Activated T-helper 2 cell treated with anti-CD3 and anti-CD28 coated beads, Interferon-gamma antibody, Interleukin-2, Interleukin-4, amounts not matched to agents 10 μg/mL and 5 μg/mL and 100 μg/mL, durations not matched to agents 14 hours and 24 hours and 36 hours (primary cell): ENCODE measurements at places on chromosomes 5 and 9. TPM values are rescaled to one million over a fixed set of nuclear protein-coding genes. Genes with fewer than 3 reads are reported as not detected.

DNA sequence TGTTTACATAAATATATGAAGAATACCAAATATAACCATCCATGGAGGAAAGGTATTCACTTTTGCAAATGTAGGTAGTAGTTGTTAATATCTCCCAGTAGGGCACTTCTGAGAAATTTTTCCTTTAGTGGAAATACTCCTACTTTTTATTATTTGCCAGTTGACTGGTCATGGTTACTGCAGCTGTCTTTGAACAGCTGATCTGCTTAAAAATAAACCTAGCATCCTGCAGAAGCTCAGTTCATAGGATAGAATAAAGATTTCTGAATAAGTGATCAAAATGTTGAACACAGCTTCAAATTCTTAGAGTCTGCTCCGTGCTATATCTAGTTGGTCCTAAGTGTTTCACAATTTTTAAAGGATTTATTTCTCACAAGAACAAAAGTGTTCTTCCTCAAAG is 270.7 kb upstream of the TRPC7 start:
- no peaks in the 10 kb centered on the region for H3K27me3 ChIP-seq
- H3K4me1 ChIP-seq = no peaks in the 10 kb centered on the region
- no peak overlapping the region for H3K27ac ChIP-seq
- no peak overlapping the region for H3K4me3 ChIP-seq
- no peak for DNase-seq
- H3K36me3 ChIP-seq = no peaks in the 10 kb centered on the region

- no peaks in the 10 kb centered on the region for H3K27me3 ChIP-seq
- no peaks in the 10 kb centered on the region for H3K4me1 ChIP-seq
- no peak overlapping the region for H3K4me3 ChIP-seq
Observed at GRCh38 chr5:174567506-174568141, 156.8 kb upstream of the MSX2 start.

DNA sequence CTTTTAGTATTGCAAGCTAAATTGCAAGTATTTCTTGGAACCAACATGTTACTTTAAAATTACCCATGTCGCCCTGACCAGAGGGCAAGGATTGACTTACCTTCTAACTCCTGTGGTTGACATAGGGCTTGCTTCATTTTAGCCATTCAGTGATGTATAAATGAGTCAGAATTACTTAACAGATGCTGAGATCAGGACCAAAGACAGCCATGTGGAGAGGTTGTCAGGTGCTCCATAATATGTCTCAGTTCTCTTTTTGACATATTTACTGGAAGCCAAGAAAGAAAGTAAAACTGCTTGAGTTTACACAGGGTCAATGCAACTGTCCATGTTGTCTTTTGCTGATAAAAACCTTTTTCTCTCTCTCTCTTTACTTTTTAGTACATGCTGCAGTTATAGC is 33.2 kb downstream of the F2RL2 start:
- no peak overlapping the region for H3K4me3 ChIP-seq
- no peaks in the 10 kb centered on the region for H3K27me3 ChIP-seq
- no peak overlapping the region for H3K27ac ChIP-seq
- H3K36me3 ChIP-seq = peaks cover 48% of the 10 kb centered on the region
- peaks cover 9% of the 10 kb centered on the region for H3K4me1 ChIP-seq
- DNase-seq = no peak

DNA sequence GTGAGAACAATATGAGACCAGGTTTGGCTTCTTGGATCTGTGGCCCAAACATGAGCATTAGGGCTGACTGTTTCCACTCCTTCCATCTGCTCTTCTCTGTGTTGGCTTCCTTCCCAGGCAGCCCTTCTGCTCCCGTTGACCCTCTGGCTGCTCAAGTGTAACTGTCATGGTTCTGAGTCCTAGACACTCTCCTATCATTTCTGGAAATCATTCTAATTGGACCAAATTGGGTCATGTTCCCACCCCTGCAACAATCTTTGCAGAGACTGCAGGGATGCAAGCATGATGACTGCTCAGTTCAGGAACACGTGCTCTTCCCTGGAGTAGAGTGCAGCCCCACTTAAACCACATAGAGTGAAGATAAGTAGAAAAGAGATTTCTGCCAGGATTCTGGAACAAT is 741.4 kb downstream of the TAF11L14 start:
- no peak overlapping the region for H3K4me3 ChIP-seq
- H3K36me3 ChIP-seq = no peaks in the 10 kb centered on the region
- no peaks in the 10 kb centered on the region for H3K4me1 ChIP-seq
- no peak for DNase-seq
- H3K27me3 ChIP-seq = no peaks in the 10 kb centered on the region

DNA sequence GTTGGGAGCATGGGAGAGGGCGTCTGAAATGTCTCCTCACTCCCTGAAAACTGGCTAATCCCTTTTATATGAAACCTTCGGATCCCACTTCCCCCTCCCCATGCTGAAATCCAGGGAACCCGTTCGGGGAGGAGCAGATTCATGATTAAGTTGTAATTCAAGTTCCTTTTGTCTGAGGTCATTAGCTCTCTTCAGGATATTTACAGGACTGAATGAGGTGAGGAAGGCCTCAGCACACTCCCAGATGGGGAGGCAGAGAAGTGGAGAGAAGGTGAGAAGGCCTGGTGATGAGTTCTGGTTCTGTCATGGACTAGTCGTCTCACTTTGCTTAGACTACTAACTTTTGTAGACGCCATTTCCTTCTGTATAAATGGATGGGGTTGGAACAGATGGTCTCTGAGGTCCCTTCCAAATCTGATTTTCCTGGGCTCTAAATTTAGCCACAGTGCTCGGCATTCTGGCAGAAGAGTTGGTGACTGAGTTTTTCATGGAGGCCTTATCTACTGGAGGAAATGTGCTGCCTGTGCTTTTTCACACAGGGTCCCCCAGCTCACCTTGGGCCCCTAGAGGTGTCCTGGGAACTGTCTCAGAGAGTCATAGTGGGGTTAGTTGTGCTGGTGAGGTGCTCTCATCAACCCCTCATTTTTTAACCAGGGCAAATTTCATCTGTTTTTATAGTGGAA is 62.3 kb downstream of the PRDM6 start:
- H3K27ac ChIP-seq = no peak overlapping the region
- no peaks in the 10 kb centered on the region for H3K4me1 ChIP-seq
- peaks cover 13% of the 10 kb centered on the region for H3K27me3 ChIP-seq

- H3K4me3 ChIP-seq = no peak overlapping the region
- H3K27ac ChIP-seq = no peak overlapping the region
- H3K4me1 ChIP-seq = no peaks in the 10 kb centered on the region
- no peaks in the 10 kb centered on the region for H3K36me3 ChIP-seq
- no peaks in the 10 kb centered on the region for H3K27me3 ChIP-seq
Observed at GRCh38 chr9:116271991-116272390, 118.4 kb downstream of the PAPPA start.

GRCh38 chr9:124514125-124514524 is 6.9 kb upstream of the NR5A1 start:
- H3K4me3 ChIP-seq = no peak overlapping the region
- H3K27ac ChIP-seq = no peak overlapping the region
- H3K36me3 ChIP-seq = no peaks in the 10 kb centered on the region
- DNase-seq = no peak

- no peak overlapping the region for H3K27ac ChIP-seq
- H3K4me3 ChIP-seq = no peak overlapping the region
- H3K27me3 ChIP-seq = peaks cover 5% of the 10 kb centered on the region
- no peaks in the 10 kb centered on the region for H3K4me1 ChIP-seq
- no peaks in the 10 kb centered on the region for H3K36me3 ChIP-seq
Observed at GRCh38 chr9:90607701-90608516, 34.7 kb downstream of the DIRAS2 start.

DNA sequence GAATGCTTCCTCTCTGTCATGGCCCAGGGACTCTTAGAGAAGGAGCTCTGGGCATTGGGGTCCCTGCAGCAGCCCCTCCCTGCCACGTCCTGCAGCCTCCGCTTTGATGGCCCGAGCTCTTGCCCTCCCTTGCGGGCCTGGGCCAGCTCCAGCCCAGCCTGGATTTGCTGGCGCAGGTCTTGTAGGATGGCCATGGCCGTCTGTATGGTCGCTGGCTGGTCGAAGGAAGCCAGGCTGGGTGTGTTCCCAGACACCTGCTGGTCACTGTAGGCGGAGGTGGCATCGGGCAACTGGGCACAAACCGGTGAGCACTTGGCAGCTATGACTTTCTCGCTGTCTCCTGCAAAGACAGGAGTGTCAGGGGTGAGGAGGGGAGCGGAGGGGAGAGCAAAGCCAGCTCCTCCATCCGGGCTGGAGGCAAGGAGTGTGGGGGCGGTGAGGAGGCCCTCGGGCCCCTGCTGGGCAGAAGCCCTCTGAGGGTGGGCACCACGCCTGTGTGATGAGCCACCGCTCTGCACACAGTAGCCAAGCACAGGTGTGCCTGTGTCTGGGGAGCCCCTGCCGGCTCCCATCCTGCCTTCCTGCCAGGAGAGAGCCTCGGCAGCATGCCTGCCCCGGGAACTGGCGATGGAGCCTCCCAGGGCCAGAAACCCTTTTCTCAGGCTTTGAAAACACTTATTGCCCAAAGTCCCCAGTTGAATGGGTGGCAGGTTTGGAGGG is 12.4 kb downstream of the CCDC187 start:
- H3K27me3 ChIP-seq = no peaks in the 10 kb centered on the region
- no peaks in the 10 kb centered on the region for H3K36me3 ChIP-seq
- H3K4me3 ChIP-seq = no peak overlapping the region
- H3K27ac ChIP-seq = no peak overlapping the region
- no peak for DNase-seq
- no peaks in the 10 kb centered on the region for H3K4me1 ChIP-seq

DNA sequence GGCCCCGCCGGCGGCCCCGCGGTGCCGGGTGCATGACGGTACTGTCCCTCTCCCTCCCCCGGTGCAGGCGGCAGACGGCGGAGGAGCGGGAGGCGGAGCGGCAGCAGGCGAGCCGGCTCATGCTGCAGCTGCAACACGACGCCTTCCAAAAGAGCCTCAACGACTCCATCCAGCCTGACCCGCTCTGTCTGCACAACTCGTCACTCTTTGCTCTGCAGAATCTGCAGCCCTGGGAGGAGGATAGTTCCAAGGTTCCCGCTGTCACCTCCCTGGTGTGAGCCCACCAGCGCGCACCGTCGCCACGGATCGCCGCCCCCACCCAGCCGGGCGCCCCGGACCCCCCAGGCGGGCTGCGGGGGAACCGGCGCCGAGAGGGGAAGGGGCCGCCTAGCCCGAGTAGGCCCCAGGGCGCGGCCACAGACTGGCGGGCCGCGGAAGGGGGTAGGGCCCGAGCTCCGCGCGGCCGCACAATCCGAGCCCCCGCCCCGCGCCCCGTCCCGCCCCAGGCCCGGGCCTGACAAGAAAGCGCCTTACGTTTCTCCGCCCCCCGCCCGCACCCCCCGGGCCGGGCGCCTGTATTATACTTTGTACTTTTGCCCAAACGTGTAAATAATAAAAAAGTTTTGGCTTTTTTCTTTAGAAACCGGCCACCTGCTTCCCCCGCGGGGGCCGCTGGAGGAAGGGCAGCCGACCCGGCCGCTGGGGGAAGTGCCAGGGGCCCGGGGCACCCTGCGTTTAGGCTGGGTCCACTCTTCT is 2.5 kb downstream of the TLX3 start:
- no peak for DNase-seq
- no peak overlapping the region for H3K4me3 ChIP-seq
- H3K36me3 ChIP-seq = peaks cover 4% of the 10 kb centered on the region
- H3K27me3 ChIP-seq = peaks cover 66% of the 10 kb centered on the region
- H3K4me1 ChIP-seq = peaks cover 4% of the 10 kb centered on the region
- no peak overlapping the region for H3K27ac ChIP-seq

PCDHGB2 gene
- 0.85 and 0.91 TPM in 2 replicates for total RNA-seq

GABRG2 gene
- 1.0 TPM in 1 of 2 replicates, not detected in the other for total RNA-seq

MEIKIN gene
- total RNA-seq = not detected in 2 replicates

AJM1 gene
- total RNA-seq = 5.0 and 5.1 TPM in 2 replicates

ARHGEF37 gene
- total RNA-seq = 1.1 and 1.6 TPM in 2 replicates

TNFSF8 gene
- 73.6 and 82.3 TPM in 2 replicates for total RNA-seq

CDC14B gene
- 6.5 and 6.9 TPM in 2 replicates for total RNA-seq

EQTN gene
- total RNA-seq = not detected in 2 replicates

NAIP gene
- total RNA-seq = 7.1 and 7.4 TPM in 2 replicates

PCDHA8 gene
- total RNA-seq = not detected in 2 replicates
